ENCODE measurements at places on chromosomes 5 and 9. TPM values are rescaled to one million over a fixed set of nuclear protein-coding genes. Genes with fewer than 3 reads are reported as not detected.

DNA sequence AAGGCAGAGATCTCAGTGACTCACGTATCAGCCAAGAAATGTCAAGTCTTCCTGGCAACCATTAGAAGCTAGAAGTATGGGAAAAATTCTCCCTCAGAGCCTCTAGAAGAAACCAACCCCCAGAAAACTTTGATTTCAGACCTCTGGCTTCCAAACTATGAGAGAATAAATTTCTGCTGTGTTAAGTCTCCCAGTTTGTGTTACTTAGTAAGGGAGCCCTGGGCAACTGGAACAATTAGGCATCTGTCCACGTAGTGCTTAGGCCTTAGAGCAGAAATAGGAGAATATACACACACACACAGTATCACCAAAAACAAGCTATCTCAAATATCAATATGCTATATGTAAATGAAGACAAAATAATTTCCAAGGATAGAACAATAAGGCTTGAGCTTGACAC is 894.8 kb upstream of the CDH10 start:
- no peak for DNase-seq

DNA sequence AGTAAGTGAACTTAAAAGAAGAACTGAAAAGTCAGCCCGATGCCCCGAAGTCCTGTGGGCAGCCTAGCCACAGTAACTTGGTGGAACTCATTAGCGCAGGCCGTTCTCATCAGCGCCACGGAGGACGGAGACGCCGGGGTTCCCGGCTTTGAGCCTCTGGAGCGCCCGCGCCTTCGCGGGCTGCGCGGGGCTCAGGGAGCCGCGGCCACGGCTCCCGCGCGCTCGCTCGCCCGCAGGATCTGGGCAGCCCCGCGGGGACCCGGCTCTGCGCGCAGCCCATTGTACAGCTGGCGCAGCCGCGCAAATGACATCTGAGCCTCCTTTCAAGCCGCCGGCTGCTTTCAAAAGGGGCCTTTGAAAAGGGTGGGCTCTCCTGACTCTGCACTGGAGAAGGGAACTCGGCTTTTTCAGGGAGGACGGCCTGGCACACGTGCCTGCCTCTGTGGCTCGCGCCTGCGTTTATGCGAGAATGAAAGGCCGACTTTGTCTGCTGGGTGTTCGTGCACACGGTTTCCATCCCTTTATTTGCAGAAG is 40.7 kb downstream of the TLR4 start:
- no peak for DNase-seq

MLANA gene
- not detected for total RNA-seq

DNA sequence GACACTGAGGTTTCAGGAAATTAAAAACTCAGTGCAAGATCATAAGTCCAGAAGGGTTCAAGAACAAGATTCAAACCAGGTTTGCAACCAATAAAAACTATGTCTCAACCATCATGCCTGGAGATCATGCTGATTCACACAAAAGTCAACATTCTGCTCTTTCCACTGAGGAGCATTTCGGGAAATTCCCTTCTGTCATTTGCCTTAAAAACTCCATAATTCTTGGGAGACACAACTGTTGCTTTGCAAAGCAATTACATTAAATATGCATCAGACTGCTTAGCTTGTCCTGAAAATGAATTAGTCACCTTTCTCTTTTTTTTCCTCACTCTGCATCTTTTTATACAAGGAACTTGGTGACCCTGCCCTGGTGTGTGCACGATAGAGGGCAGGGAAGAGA is 275.9 kb upstream of the ZNF462 start:
- DNase-seq, result no peak

PCDHB10 gene
- total RNA-seq, result 5.0 TPM

DNA sequence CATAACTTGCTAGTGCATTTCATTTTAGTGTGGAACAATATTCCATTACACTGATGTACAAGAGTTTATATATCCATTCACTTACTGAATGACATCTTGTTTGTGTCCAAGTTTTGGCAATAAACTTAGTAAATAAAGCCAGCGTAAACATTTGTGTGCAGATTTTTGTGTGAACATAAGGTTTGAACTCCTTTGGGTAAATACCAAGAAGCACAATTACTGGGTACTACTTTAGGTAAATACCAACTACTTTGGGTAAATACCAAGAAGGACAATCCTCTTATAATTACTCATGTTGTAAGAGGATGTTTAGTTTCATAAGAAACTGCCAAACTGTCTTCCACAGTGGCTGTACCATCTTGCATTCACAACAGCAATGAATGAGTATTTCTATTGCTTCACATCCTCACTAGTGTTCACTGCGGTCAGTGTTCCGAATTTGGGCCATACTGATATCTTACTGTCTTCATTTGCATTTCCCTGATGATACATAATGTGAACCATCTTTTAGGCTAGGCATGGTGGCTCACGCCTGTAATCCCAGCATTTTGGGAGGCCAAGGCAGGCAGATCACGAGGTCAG is 2.3 kb upstream of the SYK start:
- no peak for DNase-seq

DNA sequence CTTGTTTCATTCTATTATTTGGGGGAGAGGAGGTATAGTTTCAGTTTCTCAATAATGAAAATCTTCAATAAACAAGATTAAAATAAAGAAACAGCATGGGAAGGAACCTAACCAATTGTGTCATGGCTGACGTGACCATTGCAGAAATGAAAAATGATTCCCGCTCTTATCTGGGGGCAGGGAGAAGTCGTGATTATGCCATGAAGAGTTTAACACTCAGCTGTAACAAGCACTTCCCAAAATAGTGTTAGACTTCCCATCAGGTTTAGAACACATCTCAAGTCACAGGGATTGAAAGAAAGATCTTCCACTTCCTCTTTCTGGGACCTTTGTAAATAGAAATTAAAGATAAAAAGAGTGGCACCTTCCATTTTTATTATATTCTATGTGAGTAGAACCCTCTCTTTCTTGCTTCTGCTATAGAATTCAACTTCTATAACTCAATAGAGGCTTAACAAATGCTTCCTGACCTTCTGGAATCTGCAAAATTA is 122.2 kb downstream of the TRPM6 start:
- DNase-seq, result no peak

NUTM2G gene
- total RNA-seq, result not detected

DNA sequence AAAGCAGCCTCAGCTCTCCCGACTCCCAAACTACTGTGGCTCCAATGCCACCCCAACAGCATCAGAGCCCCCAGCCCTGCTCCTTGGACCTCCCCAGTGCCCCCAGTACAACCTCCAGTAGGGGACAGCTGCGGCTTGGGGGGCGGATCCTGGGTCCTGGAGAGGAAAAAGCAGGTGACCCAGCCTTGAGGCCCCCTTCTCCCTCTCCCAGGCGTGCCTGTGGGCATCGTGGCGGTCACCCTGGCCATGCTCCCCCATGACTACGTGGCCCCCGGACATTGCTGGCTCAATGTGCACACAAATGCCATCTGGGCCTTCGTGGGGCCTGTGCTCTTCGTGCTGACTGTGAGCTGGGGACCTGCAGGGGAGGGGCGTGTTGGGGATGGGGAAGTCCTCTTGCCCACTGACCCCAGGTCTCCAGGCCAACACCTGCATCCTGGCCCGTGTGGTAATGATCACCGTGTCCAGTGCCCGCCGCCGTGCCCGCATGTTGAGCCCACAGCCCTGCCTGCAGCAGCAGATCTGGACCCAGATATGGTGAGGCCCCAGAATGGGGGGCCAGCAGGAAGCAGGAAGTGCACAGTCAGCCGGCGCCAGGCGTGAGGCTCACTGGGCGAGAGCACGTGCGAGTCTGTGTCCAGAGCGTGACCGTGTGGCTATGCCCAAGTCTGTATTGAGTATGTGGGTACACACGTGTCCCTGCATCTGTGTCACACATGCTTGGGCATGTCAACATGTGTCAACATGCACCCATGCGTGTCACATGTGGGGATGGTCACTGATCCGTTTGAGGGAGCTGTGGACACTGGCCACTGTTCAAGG is 19.0 kb downstream of the ADGRD2 start:
- no peak for DNase-seq

CARD6 gene
- 6.0 TPM for total RNA-seq

- DNase-seq, result no peak
Observed at GRCh38 chr5:4144411-4145007, 548.9 kb downstream of the IRX1 start.

FAM153A gene
- total RNA-seq, result not detected

All from urinary bladder (tissue), 4 donors.